ENCODE measurements at places on chromosomes 1 and 21.

GRCh38 chr1:7857985-7858384 lies 5.1 kb upstream of the UTS2 start:
- DNase-seq: no peak

- DNase-seq: peak; percentile 30
Observed at GRCh38 chr1:41322835-41323234, 38.4 kb upstream of the FOXO6 start.

DNA sequence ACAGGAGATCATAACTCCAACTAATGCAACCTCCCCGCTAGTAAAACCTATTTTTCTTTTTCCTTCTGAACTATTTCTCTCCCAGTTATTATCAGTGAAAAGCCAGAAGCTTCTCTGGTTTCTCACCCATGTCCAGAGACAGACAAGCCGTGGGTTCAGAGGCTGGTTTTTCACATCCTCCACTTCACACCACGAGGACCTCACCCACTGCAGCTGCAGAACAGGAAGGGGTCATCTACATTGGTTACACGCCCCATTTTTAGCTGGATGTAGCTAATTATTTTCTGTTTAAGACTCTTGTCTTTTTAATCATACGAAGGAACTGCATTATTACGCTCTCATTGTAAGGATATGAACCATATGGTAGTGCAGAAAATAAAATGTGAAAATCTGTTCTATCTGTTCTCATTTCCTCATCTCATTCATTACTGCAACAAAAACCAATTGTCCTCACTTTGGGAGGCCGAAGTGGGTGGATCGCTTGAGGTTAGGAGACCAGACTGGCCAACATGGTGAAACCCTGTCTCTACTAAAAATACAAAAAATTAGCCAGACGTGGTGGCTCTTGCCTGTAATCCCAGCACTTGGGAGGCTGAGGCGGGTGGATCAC lies 39.1 kb upstream of the CLDN14 start:
- DNase-seq: no peak

DNA sequence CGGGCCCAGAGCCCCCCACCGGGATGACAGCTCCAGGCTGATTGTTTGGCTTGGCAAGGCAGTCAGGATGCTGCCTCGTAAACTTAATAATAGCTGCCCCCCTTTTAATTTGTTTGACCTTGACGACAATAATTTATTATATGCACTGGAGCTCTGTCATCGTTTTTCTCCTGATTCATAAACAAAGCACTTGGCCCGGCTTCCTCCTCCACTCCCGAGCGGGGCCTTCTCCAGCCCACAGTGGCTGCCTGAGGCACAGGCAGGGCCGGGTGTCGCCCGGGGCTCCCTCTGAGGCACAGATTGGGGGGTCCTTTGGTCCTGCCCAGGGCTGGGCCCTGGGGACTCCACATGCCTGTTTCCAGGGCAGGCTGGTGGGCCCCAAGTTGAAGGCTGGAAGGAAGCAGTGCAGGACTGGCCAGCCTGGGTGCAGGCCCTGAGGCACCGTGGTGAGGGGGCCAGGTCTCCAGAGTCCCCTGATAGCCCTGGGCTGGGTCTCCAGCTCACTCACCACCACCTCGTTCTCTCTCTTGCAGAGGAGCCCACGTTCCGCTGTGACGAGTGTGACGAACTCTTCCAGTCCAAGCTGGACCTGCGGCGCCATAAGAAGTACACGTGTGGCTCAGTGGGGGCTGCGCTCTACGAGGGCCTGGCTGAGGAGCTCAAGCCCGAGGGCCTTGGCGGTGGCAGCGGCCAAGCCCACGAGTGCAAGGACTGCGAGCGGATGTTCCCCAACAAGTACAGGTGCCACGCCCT lies 52.0 kb upstream of the ARHGEF16 start:
- no peak for DNase-seq

DNA sequence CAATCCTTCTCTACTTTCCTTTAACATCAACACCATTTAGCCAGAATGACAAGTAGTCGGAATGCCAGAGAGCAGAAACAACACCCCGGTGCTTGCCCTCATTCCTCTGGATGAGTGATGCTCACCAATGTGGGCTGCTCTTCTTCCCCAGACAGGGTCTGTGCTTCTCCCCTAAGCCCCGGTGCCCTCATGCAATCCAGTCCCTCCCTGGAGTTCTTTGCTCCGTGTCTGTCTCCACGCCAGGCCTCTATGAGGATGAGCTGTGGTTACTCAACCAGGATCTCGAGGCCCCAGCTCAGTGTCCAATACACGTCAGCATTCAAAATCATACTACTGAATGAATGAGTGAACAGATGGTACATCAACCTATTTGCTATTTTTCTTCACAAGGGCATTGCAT lies 29.7 kb upstream of the PDE9A start:
- no peak for DNase-seq

- DNase-seq: no peak
Observed at GRCh38 chr1:152398812-152399698, 15.0 kb downstream of the CRNN start.

DNA sequence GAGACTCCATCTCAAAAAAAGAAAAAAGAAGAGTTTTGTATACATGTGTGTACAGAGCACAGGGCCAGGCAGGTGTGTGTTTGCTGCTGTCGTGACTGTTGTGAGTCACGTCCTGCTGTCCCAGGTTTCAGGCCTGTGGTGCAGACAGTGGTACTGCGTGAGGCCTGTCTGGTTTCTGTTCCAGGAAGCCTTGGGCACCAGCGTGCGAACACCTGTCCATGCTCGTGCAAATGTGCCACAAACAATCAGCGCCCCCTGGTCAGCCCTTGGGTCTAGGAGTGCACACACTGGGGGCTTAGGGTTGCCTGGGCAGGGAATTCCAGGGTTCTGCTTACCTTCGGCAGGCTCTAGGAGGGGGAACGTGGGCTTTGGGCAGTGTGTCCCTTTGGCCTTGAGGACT lies 16.9 kb downstream of the GPR157 start:
- no peak for DNase-seq

DNA sequence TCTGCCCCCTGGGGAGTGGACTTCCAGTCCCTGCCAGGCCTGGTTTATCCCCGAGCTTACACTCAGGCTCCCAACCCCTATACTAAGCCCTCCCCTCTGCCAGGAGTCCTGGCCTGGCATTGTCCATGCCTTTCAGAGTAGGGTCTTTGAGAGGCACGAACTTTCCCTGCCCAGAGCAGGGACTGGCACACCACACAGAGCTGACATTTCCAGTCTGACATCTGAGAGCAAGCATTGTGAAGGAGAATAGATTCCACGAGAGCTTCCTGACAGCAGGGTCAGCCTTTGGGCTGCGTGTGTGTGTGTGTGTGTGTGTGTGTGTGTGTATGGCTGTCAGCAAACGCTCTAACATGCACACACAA lies 59.5 kb upstream of the LAPTM5 start:
- DNase-seq: no peak

GRCh38 chr1:222931023-222931422 lies 116.2 kb downstream of the DISP1 start:
- no peak for DNase-seq

DNA sequence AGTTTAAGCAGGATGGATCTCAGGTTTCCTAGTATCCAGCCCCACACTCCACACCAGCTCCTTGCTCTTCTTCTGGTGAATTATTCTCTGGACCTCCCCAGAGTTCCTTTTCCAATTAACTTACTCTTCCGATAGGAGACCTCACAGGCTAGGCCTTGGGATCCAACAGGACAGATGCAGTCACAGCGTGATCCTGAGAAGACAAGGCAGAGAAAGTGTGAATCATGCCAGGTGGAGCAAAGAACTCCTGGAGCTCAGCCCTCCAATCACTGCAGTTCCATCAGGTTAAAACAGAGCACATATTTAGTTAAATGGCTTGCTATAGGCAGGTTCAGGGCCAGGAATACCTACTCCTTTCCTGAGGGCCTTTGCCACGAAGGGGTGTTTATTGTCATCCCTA lies 34.1 kb downstream of the C8B start:
- DNase-seq: no peak

GRCh38 chr1:10514490-10515235 lies 39.9 kb downstream of the PEX14 start:
- no peak for DNase-seq

DNA sequence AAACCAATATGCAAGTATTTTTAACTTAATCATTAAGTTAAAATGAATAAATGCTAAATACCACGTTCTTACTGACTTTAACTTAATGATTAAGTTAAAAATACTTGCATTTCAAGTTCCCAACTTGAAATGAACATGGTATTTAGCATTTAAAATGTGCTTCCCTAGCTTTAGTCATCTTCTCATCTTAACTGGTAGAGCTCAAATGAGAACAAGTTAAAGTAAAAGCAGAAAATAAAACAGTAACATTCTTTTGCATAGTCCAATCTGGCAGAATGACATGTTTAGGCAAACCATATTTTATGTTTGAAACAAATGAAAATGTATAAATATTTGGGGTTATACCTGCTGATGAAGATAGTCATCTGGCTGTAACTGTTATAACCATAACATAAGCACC lies 186.0 kb downstream of the APP start:
- DNase-seq: no peak
